ENCODE measurements at places on chromosomes 13 and 19.

GRCh38 chr13:100835695-100836094 lies 161.1 kb upstream of the TMTC4 start:
- no peak for DNase-seq

DNA sequence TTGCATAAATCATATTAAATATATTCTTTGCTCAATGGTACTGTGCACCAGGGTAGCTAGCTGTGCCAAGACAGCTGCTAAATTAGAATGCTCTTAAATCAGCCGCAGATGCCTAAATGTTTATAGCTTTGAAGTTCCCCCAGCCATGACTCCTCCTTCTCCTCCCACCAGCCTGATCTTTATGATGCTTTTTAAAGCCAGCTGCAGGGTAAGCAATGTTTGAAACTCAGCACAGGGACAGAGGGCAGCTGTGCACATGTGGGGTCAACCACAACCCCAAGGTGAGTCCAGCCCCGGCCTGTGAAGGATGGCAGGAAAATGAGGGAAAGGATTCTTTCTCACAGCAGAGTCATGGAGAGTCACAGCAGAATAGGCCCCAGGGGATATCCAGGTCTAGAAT lies 635.7 kb downstream of the UQCRFS1 start:
- DNase-seq = no peak

DNA sequence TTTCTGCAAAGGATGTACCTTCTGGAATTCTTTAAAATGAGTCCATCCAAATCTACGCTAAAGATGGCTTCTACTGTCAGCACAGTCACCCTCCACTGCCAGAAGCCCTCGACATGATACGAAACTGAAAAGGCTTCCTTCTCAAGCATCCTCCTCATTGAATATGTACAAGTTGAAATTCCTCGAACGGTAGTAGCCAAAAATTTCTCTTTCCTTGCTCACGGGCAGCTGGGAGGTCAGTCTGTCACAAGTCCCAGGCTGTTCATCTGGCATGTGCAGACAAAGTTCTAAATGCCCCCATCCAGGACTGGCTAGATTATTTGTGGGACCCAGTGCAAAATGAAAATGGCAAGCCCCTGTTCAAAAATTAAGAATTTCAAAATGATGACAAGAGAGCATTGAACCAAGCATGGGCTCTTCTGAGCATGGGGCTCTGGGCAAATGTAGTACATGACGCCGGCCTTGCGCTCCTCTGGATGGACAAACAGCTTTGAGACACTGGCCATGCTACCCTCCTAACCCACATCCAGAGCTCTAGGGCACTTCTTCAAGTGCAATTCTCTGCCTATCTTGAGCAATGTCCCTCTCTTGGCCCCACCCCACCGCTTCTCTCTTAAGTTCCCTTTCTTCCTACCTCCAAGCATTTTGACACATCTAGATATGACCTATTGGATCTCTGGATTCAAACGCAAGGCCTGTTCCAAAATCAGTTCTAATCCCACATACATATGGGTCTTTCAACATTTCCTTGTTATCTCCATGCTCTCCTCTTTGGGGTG lies 78.9 kb upstream of the FLT1 start:
- no peak for DNase-seq

- no peak for DNase-seq
Observed at GRCh38 chr19:31338069-31338776, 11.0 kb downstream of the TSHZ3 start.

DNA sequence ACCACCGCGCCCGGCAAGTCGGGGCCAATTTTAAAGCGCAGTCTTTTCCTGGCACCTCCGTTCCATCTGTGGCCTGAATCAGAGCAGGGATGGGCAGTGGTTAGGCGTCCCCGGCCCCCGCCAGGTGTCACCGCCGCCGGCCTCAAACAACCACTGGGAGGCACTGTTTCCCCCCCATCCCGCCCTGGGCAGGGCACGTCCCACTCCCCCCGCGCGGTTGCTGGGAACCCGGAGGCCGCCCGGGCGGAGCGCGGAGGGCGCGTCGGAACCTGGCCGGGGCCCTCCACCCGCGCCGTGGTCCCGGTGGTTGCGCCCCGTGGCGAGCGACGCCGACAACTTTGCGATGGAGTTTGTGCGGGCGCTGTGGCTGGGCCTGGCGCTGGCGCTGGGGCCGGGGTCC lies at the start of gene GRIN3B:
GRIN3B (plus strand) TSS at position 325 of the 400 bp plus-strand sequence; CDS start at position 344, 19 bp downstream.
- peak; percentile 67 for DNase-seq

GRCh38 chr19:4495471-4495870 lies 22.8 kb downstream of the PLIN4 start:
- no peak for DNase-seq

- DNase-seq = peak; percentile 73
Observed at GRCh38 chr19:518598-519231, 11.4 kb downstream of the TPGS1 start.

DNA sequence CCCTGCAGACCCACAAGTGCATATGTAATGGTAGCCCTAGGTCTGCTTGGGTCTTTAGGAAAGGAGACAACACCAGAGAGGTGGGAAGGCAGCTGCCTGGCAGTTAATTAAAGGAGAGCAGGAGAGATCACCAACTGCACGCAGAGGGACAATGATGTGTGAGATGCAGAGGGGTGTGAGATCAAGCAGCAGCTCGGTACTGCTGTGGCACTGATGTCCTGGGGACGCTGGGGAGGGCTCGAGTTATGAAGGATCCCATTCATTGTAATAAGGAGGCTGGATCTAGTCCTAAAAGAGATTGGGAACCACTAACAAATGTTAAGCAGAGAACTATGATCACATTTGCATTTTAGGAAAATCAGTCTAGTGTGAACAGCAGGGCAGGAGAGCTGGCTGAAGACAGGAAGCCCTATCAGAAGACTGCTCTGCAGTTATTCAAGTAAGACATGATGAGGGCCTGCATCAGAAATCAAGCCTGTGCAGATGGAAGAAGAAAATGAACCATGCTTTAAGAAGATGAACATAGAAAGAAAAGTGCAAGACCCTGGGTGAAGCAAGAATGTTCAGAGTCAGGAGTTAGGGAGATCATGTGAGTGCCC lies 80.4 kb downstream of the DLEU7 start:
- DNase-seq = no peak

DNA sequence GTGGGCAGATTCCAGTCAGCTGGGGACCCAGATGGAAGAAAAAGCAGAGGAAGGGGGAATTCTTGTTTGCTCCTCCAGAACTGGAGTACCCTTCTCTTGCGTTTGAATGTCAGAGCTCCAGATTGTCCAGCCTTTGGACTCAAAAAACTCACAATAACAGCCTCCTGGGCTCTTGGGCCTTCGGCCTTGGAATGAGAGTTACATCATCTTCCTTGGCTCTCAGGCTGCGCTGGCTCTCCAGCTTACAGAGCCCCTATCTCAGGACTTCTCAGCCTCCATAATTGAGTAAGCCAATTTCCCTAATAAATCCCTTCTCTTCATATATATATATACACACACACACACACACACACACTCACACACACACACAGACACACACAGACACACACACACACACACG lies 1215.7 kb upstream of the SLC10A2 start:
- DNase-seq = no peak

All from activated CD8-positive, alpha-beta memory T cell treated with anti-CD3 and anti-CD28 coated beads, Interleukin-2, amount 50 U/mL, for 4 hours (primary cell).